ENCODE measurements at places on chromosomes 12 and 14. TPM values are rescaled to one million over a fixed set of nuclear protein-coding genes. Genes with fewer than 3 reads are reported as not detected.

The OVCH1 gene
- not detected for total RNA-seq

The OR11H7 gene
- total RNA-seq = not detected

The TMEM119 gene
- total RNA-seq = 0.36 TPM

The OR10G3 gene
- total RNA-seq = not detected

The LUM gene
- 0.18 TPM for total RNA-seq

The RHOJ gene
- total RNA-seq = 266 TPM

The ASB2 gene
- total RNA-seq = not detected

The FAM222A gene
- total RNA-seq = 14.2 TPM

- peaks cover 9% of the 10 kb centered on the region for H3K27me3 ChIP-seq
- H3K4me1 ChIP-seq = peaks cover 9% of the 10 kb centered on the region
- peak within 1 kb of the TSS; percentile 64 for H3K27ac ChIP-seq
- DNase-seq = peak; percentile 80
- H3K36me3 ChIP-seq = no peaks in the 10 kb centered on the region
- H3K4me3 ChIP-seq = peak within 1 kb of the TSS; percentile 99
These were observed at the start of gene SLC6A15 for GRCh38 chr12:84912198-84913128. SLC6A15 (minus strand) TSS chr12:84912799; CDS start chr12:84892120, 20,679 bp downstream.

DNA sequence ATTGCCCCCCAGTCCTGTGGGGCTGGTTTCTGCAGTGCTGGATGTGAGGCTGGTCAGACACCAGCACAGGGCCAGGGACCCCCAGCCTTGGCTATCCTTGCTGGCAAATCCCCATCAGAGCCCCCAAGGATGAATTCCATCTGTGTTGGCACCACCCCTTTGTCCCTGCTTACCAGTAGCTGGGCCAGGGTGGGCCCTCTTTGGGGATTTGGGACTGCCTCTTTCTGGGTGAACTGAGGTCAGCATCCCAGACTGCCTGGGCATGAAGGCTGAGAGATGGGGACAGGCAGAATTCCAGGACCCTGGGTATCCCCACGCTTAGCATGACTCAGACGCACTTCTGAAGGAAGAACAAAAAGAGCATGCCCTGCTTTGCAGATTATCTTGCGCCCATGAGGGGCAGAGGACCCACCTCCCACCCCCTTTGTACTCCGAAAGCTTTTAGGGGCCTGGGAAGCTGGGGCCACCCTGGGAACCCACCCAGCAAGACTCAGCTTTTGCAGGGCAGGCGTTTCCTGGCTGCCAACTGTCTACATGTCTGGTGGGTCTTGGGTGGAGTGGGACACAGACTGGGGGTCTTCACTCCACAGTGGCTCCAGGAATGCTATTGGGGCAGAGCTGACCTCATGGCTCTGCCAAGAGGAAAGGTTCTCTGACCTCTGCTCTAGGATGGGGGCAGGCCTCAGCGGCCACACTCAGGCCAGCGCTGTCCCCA lies 26.8 kb downstream of the RFLNA start:
- no peak for DNase-seq
- peaks cover 22% of the 10 kb centered on the region for H3K27me3 ChIP-seq
- H3K36me3 ChIP-seq = peaks cover 18% of the 10 kb centered on the region
- H3K27ac ChIP-seq = no peak overlapping the region
- H3K4me1 ChIP-seq = peaks cover 5% of the 10 kb centered on the region

GRCh38 chr12:95396849-95397468 lies 77.0 kb upstream of the METAP2 start:
- H3K4me1 ChIP-seq = no peaks in the 10 kb centered on the region
- H3K36me3 ChIP-seq = peaks cover 9% of the 10 kb centered on the region

- no peak overlapping the region for H3K27ac ChIP-seq
- H3K4me1 ChIP-seq = peaks cover 7% of the 10 kb centered on the region
- H3K4me3 ChIP-seq = no peak overlapping the region
These were observed 89.3 kb downstream of the OSBPL8 start for GRCh38 chr12:76470028-76470939.

DNA sequence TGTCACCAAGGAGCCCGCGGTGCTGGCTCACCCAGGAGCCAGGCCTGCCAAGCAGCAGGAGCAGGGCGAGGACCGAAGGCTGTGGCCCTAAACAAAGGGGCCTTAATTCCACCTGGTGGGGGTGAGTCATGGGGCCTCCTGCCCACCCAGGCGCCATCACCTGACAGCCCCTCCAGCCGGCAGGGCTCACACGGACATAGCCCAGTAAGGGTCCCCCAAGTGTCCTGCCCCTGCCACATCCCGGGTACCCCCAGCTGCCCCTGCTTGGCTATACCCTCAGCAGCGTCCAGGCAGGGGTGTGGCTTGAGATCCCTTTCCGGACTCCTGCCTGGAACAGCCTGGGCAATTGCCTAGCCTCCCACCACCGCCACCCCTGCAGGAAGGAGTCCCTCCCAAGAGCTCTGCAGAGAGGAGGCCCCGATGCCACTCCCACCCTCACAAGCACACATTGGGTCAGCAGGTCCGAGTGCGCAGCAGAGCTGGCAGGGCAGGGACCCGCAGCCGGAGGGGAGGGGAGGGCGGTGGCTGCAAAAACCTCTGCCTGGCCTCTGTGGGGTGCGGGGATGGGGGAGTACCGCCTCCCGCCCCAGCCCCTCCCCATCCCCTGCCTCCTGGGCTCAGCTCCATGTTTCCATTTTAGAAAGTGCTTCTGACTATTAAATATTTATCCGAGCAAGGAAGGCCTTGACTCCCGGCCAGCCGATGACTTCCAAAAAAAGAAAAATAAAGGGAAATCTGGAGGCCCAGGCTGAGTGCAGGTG lies 4.6 kb downstream of the AHNAK2 start:
- H3K27ac ChIP-seq = no peak overlapping the region
- DNase-seq = no peak
- H3K4me3 ChIP-seq = no peak overlapping the region

- H3K4me1 ChIP-seq = peaks cover 4% of the 10 kb centered on the region
- H3K36me3 ChIP-seq = no peaks in the 10 kb centered on the region
- peak overlapping the region; percentile 88 for H3K4me3 ChIP-seq
- no peak overlapping the region for H3K27ac ChIP-seq
- H3K27me3 ChIP-seq = peaks cover 3% of the 10 kb centered on the region
These were observed 597 bp downstream of the GLT8D2 start for GRCh38 chr12:104049278-104049902.

GRCh38 chr14:47596232-47596631 lies 79.2 kb downstream of the MDGA2 start:
- H3K4me3 ChIP-seq = no peak overlapping the region
- H3K36me3 ChIP-seq = no peaks in the 10 kb centered on the region
- H3K27ac ChIP-seq = no peak overlapping the region
- DNase-seq = no peak
- H3K27me3 ChIP-seq = peaks cover 2% of the 10 kb centered on the region

- no peaks in the 10 kb centered on the region for H3K4me1 ChIP-seq
- no peaks in the 10 kb centered on the region for H3K27me3 ChIP-seq
- H3K36me3 ChIP-seq = peaks cover 24% of the 10 kb centered on the region
- H3K27ac ChIP-seq = no peak overlapping the region
These were observed 47.2 kb downstream of the ANKRD9 start for GRCh38 chr14:102462391-102462790.

- no peak overlapping the region for H3K4me3 ChIP-seq
- no peaks in the 10 kb centered on the region for H3K27me3 ChIP-seq
- no peak overlapping the region for H3K27ac ChIP-seq
- no peaks in the 10 kb centered on the region for H3K4me1 ChIP-seq
- H3K36me3 ChIP-seq = no peaks in the 10 kb centered on the region
These were observed 28.5 kb downstream of the DCN start for GRCh38 chr12:91154131-91154530.

- H3K4me1 ChIP-seq = peaks cover 67% of the 10 kb centered on the region
- no peak overlapping the region for H3K4me3 ChIP-seq
- DNase-seq = no peak
- H3K27ac ChIP-seq = no peak overlapping the region
- H3K36me3 ChIP-seq = no peaks in the 10 kb centered on the region
These were observed 36.8 kb downstream of the DAD1 start for GRCh38 chr14:22552001-22552826.

GRCh38 chr14:54010981-54011380 lies 54.4 kb upstream of the BMP4 start:
- H3K27ac ChIP-seq = no peak overlapping the region
- H3K27me3 ChIP-seq = no peaks in the 10 kb centered on the region
- no peaks in the 10 kb centered on the region for H3K4me1 ChIP-seq
- H3K36me3 ChIP-seq = no peaks in the 10 kb centered on the region
- DNase-seq = no peak

GRCh38 chr12:32089586-32089985 lies 17.1 kb upstream of the BICD1 start:
- DNase-seq = no peak
- H3K27me3 ChIP-seq = no peaks in the 10 kb centered on the region
- no peaks in the 10 kb centered on the region for H3K4me1 ChIP-seq

GRCh38 chr12:53051881-53052412 lies 2.1 kb downstream of the TNS2 start:
- peaks cover 12% of the 10 kb centered on the region for H3K27me3 ChIP-seq
- H3K4me3 ChIP-seq = peak overlapping the region; percentile 62
- peak overlapping the region; percentile 64 for H3K27ac ChIP-seq
- H3K4me1 ChIP-seq = peaks cover 37% of the 10 kb centered on the region
- no peak for DNase-seq

GRCh38 chr14:63435838-63436237 lies 107.3 kb downstream of the PPP2R5E start:
- H3K4me1 ChIP-seq = peaks cover 52% of the 10 kb centered on the region
- H3K36me3 ChIP-seq = peaks cover 4% of the 10 kb centered on the region
- H3K27ac ChIP-seq = no peak overlapping the region
- no peak for DNase-seq

DNA sequence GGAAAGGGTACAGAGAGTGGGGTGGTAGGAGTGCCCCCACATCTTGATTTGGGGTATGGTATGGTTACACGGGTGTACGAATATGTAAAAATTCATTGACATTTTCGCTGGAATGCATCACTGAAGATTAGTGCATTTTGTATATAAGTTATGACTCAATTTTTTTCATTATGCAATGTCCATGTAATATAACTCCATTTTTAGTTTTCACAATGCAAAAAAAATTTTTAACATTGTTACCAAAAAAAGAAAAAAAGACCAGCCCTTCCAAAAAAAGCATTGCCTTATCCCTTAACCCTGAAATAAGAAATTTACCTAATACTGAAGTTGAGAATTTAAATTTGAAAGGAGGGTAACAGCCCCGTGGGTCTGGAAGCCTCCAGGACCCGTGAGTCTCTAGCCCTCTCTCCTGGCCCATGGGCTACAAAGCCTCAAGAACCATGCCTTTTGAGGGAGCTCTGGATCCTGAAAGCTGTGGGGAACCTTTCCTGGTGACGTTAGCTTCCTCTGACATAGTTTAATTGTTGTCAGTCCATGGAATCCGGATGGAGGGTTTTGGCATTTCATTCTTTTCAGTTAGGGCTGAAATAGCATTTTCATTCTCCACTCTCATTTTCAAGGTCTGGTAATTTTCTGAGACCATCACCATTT lies 55.6 kb upstream of the ACTN1 start:
- H3K27me3 ChIP-seq = peaks cover 1% of the 10 kb centered on the region
- no peak overlapping the region for H3K4me3 ChIP-seq
- no peak for DNase-seq
- peak overlapping the region; percentile 91 for H3K27ac ChIP-seq
- H3K4me1 ChIP-seq = peaks cover 38% of the 10 kb centered on the region

DNA sequence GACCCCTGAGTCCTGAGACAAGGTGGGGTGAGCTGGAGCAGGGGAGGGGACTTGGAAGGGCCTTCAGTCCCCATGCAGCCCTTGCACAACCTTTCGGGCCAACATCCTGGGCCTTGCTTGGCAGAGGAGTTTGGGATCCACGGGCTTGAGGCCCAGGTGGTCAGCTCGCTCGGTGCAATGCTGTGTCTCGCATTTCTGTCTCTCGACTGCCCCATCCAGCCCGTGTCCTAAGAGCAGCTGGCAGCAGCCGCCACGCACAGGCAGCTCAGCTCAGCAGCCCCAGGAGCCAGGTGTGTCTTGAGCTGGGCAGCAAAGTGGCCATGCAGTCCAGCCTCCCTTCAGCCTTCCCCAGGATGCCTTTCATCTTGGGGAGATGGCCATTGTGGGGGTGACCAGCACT lies 10.8 kb downstream of the PACS2 start:
- DNase-seq = no peak
- no peak overlapping the region for H3K4me3 ChIP-seq
- peaks cover 11% of the 10 kb centered on the region for H3K27me3 ChIP-seq
- no peak overlapping the region for H3K27ac ChIP-seq

- no peaks in the 10 kb centered on the region for H3K36me3 ChIP-seq
- no peak overlapping the region for H3K4me3 ChIP-seq
- DNase-seq = no peak
These were observed 16.1 kb upstream of the MFAP5 start for GRCh38 chr12:8678661-8679111.

DNA sequence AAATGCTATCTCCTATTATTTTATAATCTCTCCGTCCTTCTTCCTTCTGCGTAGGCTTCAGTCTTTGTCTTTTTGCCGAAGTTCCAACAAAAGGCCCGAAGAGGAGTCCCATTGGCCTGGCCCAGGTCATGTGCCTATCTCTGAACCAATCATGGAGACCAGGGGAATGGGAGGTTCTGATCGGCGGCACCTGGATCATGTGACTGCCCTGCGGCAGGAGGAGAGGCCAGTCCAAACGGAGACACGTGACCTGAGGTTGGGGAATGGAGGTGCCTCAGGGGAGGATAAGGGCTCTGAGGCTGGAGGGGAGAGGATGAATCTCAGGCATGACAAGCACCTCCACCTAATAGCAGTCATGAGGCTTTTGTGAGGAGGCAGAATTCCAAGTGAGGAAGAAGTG lies 86.0 kb downstream of the AACS start:
- H3K4me1 ChIP-seq = no peaks in the 10 kb centered on the region
- H3K4me3 ChIP-seq = no peak overlapping the region
- no peak for DNase-seq

- no peak for DNase-seq
- H3K27me3 ChIP-seq = peaks cover 53% of the 10 kb centered on the region
- H3K27ac ChIP-seq = no peak overlapping the region
- peaks cover 17% of the 10 kb centered on the region for H3K4me1 ChIP-seq
- H3K4me3 ChIP-seq = no peak overlapping the region
These were observed 11.5 kb downstream of the NKX2-1 start for GRCh38 chr14:36508418-36509068.

DNA sequence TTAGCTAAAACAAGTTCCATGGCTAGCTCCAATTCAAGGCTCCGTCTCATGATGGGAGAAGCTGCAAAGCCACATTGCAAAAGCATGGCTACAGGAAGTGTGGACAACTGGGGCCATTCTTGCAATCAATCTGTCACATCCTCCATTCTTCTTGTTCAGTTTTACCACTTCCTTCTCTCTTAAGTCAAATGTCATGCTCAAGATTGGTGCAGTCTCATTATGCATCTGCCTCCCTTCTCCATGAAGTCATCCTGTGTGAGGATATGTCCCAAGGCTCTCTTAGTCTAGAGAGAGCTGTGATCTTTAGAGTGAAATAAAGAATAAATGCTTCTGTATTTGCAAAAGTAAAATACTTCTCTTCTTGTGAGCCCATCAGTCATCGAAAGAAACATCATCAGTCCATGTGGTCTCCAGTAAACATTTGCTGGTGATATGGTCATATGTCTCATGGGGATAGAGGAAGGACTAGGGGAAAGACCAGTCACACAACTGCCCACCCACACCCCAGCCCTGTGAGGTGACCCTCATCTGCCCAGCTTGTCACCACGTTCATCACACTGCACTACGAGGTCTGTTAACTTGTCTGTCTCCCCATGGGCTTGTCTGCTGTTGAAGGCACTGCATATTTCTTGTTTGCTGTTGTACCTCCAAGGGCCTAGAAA lies 303.0 kb downstream of the NUAK1 start:
- H3K27me3 ChIP-seq = no peaks in the 10 kb centered on the region
- H3K4me3 ChIP-seq = no peak overlapping the region
- H3K36me3 ChIP-seq = no peaks in the 10 kb centered on the region
